NCI-H187 (cell line): ENCODE measurements at places on chromosomes 13 and 19.

GRCh38 chr19:15422296-15423075 is 3.7 kb upstream of the AKAP8L start:
- no peak for DNase-seq

- DNase-seq = no peak
Measured at GRCh38 chr13:48194379-48194754, 38.6 kb upstream of the ITM2B start.

- DNase-seq = peak; percentile 36
Measured at GRCh38 chr13:31199849-31200636, at the start of gene B3GLCT. TSS of gene B3GLCT (plus strand) at chr13:31199975. CDS start at chr13:31200085, 110 bp downstream.

DNA sequence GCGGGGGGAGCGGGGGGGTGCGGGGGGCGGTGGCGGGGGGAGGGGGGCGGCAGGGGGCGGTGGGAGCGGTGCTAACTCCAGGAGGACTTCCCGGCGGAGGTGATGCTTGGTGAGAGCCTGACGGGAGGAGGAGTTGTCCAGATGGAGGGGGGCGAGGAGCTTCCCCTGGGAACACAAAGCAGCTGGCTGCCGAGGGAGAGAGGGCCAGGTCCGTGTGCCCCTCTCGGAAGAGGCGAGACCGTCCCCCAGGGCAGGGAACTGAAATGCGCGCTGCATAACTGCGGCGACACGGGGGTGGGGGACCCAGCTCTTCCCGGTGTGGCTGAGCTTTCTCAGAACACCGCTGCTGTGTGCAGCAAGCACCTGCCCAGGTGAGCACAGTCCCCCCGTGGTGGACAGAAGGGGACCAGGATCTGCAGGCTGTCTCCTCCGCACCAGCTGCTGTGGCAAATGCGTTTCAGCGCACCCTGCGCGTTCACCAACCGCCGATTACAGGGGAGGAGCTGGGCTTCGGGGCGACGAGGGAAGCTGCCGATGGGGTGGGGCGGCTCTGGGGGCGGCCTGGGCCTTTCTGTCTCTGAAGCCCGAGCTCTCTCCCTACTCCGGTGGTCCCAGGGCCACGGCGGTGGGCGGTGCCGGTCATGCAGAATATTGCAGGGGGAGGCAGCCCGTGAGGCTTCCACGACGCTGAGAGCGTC is 54.7 kb upstream of the F7 start:
- no peak for DNase-seq

DNA sequence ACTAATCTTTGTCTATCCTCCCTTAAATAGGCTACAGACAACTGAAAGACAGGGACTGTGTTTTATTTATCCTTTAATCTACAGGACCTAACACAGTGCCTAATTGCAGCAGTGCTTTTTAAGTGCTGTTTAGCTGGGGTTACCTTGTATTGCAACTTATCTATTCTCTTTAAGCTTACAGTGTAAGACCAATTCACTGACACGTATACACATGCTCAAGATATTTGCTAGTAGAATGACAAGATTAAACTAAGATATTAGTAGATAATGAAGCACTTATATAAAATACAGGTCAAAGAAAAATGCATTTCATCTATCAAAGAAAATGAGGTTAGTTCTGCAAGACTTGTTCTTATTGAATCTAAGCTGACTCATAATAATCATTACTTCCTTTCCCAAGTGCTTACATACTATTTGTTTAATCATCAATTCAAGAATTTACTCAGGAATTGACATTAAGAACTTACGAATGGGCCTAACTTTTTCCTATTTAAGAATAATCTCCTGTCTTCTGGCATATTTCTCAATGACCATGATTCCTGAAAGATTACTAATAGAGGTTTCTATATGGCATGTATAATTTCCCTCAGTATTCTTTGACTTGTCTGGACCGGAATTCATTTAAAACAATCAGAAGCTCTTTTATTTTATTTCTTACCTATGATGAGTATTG is 75.8 kb upstream of the MAB21L1 start:
- no peak for DNase-seq

- DNase-seq = no peak
Measured at GRCh38 chr19:1366296-1366695, 17.4 kb upstream of the NDUFS7 start.

DNA sequence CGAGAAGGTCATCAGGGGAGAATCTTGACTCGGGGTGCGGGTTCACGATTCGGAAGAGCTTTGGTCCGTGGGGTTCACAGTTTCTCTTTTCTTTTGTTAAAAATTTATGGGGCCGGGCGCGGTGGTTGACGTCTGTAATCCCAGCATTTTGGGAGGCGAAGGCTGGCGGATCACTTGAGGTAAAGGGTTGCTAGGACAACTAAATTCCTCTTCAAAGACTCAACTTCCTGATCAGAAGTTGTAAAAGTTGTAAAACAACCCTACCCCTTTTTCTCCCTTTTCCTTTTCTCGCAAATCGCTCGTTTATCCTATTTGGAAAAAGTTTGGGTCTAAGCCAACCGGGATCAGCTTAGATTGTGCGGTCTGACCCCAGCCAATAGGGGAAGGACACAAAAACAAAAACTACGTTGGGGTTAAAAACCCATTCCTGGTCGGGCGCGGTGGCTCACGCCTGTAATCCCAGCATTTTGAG is 673 bp downstream of the ZNF486 start:
- DNase-seq = no peak

- DNase-seq = no peak
Measured at GRCh38 chr13:60662595-60662994, 265.6 kb downstream of the TDRD3 start.

DNA sequence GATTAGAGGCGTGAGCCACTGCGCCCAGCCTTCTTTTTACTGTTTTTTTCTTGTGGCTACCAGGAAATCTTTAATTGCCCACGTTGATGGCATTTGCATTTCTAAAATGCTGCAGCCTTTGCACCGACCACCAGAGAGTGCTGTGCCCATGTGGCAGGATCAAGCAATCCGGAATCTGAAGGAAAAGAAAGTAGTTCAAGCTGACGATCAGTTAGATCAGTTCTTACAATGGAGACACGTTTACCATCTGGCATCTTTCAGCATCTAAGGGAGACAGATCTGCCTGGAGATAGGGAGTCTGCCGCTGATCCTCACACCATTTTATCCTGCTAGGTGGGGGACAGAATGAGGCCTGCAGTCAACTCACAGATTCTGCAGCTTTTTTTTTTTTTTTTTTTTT is 19.9 kb downstream of the TINCR start:
- DNase-seq = no peak

DNA sequence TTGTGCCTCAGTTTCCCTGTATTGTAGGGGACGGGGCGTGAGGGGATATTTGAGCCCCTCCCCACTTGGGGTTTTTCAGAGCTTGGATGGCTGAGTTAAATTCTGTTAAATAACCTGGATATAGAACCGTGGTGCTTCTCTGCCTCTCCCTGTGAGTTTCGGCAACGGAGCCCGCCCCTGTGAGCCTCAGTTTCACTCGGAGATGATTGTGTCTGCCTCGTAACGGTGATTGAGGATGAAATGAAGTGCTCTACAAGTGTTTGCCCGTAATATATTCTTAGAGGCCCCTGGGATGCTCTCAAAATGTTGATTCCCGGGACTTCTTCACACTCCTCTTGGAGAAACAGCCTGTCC is 509 bp downstream of the KXD1 start:
- DNase-seq = no peak

- no peak for DNase-seq
Measured at GRCh38 chr19:46205183-46205984, 24.2 kb upstream of the IGFL1 start.

GRCh38 chr13:20402881-20403280 is 122.8 kb downstream of the CRYL1 start:
- DNase-seq = no peak

GRCh38 chr13:23889615-23890607 is 711 bp upstream of the MIPEP start:
- DNase-seq = no peak

DNA sequence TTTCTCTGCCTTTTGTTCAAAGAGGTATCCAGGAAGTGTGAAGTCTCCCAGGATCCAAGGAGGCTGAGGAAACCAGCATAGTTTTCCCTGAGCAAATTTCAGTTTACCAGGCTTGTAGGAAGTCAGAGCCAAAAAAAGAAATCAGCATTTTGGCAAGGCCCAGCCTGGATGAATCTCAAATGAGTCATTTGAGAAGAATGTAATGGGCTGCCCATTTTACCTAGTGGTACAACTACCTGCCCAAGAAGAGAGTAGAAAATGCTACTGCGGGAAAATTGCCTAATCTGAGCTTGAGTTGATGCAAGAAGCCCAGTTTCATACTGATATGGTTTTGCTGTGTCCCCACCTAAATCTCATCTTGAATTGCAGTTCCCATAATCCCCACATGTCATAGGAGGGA is 284.1 kb upstream of the ZNF507 start:
- no peak for DNase-seq

DNA sequence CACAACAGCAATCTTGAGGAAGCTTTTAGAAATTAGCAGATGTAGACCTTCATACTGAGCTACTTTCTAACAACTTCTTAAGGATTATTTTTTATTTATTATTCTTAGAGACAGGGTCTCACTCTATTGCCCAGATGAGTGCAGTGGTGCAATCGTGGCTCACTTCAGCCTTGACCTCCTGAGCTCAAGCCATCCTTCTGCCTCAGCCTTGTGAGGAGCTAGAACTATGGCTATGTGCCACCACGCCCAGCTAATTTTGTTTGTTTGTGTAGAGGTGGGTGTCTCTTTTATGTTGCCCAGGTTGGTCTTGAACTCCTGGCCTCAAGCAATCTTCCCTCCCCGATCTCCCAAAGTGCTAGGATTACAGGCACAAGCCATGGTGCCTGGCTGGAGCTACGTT is 200.6 kb downstream of the TSHZ3 start:
- DNase-seq = no peak

DNA sequence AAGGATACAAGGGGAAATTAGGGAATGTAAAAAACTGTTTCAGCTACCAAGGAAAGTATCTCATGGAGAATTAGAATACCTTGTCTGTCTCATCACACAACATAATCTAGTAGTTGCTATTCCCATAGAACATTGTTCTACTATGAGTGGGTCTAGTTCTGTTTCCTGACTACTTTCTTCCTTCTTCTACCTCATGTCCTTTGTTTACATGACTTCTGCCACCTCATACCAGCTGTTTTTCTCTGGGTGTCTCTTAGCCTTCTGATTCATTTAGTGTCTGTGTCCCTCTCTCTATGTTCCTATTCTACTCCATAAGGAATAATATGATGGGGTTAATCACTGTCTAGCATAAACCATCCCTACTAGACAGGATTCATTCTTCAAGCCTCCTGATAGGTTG is 887.3 kb downstream of the DIAPH3 start:
- DNase-seq = no peak

DNA sequence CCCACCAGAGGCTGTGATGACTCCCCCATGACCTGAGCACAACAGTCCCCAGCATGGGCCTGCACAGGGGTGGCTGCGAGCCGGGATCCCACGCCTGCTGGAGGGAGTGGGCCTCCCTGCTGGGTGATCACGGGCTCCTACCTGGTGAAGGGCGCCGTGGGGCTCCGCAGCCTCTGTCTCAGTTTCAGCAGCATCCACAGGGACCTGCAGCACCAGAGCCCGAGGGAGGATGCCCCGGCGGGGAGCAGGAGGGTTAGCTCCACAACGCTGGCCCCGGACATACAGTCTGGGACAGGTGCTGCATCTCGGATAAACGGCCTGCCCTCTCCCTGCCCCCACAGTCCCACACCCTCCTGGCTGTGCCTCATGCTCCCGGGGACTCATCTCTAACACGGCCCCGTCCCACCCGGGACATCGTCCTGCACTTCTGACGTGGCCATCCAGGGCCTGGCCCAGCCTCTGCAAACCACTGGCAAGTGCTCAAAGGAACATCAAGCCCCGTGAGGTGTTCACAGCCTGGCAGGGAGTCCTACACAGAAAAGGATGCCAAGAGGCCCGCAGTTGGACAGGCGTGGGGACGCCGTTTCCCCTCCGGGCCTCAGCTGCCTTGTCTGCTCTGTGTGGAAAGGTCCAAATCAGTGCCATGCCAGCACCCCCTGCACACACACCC is 10.5 kb downstream of the PEX11G start:
- DNase-seq = no peak

DNA sequence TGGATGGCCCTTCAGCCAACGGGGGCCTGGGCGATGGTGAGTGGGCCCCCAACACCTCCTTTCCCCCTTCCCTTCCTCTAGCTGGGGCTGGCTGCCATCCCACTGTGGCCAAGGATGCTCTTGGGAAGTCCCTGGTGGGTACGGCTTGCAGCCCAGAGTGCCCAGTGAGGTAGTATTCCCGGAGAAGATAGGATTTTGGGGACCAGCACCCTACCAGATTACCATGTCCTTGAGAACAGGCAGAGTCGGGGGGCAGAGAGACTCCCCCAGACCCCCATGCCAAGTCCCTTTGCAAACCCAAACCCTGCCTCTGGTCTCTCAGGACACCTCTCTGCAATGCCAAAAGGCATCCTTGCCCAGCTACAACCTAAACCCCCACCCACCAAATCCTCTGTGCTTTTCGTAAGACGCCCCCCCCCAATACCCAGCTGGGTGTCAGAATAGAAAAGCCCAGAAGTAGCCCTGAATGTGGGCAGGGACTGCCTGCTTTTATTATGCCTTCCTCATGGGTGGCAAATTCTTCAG is 1.7 kb downstream of the HIF3A start:
- DNase-seq = no peak

DNA sequence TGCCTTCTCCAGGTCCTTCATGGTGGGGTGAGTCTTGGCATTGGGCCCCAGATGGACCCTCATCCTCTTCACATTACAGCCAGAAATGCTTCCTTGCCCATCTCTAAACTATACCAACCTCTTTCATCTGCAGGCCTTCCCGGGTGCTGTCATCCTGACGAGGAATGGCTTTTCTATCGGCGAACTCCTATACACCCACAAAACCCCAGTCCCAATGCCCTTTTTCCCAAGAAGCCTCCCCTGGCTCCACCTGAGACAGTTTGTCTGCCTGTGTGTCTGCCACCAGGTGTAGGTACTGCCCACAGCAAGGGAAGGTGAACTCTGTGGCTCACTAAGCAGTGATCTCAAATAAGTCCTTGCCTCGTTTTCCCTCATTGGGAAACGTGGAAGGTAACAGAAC is 55.3 kb downstream of the PTPRS start:
- no peak for DNase-seq

- no peak for DNase-seq
Measured at GRCh38 chr13:41561170-41561569, 103.8 kb downstream of the RGCC start.

DNA sequence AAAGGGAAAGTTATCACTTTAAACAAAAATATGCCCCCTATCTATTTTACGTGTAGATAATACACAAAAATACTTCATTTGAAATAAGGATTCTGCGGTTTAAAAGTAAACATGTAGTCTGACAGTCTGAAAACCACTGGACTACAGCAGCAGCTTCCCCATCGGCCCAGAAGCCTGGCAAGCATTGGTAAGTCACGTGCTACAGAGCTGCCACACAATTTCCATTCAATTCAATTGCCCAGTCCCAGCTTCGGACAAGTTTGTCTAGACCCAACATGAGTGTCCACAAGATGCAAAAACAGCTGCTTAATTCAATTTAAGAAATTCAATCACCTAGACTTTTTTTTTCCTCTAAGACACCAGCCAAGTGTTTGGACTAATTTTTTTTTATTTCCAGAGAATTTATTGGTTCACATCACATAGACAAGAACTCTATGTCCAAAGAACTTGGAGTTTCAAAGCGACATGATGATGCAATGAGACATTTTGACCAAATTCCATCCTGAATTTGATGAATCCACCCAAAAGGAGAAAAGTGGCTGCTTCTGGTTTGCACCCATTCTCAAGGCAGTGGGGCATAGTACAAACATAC is 458.9 kb downstream of the COG6 start:
- no peak for DNase-seq

- DNase-seq = no peak
Measured at GRCh38 chr19:57068921-57069697, 50.7 kb upstream of the USP29 start.
